ENCODE measurements at places on chromosomes 6 and 20.

DNA sequence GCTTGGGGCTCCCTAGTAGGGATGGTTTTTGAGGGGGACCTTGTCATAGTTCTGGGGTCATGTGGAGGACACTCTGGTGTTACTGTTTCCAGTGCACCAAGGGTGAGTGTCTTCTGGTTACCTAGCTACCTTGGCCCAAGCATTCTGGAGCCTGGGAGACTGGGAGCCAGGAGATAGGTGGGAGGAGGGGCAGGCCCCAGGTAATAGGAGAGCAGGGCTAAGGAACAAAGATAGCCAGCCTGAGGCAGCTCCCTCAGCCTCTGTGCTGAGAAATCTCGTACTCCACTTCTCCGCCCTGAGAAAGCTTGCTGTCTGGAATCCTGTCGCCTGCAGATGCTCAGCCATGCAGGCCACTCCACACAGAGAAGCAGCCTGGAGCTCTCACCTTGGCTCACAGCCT, 8.3 kb upstream of the ENTPD6 start:
- DNase-seq: no peak

DNA sequence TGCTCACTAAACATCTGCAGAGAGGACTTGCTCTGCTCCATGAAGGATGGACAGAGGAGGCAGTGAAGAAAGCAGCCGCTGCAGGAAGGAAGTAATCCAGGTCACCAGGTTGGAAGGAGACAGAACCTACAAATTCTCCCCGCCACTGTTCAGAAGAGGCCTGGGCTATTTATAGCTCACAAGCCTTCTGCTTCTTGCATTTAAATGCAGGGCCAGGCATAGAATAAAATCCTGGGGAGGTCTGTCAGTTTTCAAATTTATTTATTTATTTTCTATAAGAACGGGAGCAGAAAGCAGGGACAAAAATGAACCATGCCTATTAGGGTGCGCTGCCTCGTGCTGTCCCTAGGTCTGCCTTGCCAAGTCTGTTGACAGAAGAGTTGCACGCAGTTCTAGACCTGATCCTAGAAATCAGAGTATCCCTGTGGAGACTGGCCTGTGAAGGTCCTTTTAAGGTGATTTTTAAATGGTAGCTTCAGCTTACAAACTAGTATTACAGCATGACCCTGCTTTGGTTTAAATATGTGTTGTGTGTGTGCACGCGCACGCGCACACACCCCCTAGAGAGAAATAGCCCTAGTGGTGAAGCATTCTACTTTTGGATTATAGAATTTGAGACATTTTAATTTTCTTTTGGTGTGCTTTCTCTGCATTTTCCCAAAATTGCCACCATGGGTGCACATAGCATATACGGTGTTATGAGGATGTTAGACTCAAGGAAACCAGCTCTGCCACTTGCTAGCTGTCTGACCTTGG, 19.5 kb downstream of the RIMS4 start:
- no peak for DNase-seq

- DNase-seq: no peak
These were observed 381 bp downstream of the MAP3K7 start for GRCh38 chr6:90586546-90586835.

DNA sequence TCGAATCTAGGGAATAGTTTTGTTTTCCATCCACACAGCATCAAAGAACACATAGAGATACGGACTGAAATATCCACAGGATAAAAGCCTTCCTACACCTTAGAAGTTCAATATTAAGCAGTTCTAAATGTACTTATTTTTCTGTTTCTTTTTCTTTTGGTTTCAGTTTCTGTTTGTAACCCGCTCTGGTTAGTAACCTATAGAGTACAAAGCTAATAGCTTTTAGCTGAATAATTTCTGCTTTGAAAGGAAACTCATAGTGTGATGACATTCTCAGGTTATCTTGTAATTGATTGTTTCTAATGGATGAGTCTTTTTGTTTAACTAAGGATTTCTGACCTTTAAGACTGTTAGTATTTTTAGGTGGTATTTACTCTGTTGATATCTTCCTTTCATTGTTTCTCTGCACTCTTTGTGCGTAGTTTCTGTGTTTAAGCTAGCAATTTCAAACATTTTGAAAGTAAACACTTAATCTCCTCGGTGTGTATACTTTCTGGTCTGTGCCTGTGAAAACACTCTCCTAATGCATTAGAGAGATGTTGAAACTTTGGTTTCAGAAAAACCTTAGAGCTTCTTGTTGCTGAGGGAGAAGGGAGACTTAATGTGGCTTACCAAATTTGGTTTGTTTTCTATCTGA, 385.5 kb downstream of the HDGFL1 start:
- no peak for DNase-seq

- DNase-seq: no peak
These were observed 62.0 kb downstream of the ATXN1 start for GRCh38 chr6:16698997-16699868.

- no peak for DNase-seq
These were observed 81.9 kb downstream of the LRFN2 start for GRCh38 chr6:40505191-40505810.

GRCh38 chr6:166737261-166737660, 110.2 kb upstream of the RPS6KA2 start:
- DNase-seq: no peak

DNA sequence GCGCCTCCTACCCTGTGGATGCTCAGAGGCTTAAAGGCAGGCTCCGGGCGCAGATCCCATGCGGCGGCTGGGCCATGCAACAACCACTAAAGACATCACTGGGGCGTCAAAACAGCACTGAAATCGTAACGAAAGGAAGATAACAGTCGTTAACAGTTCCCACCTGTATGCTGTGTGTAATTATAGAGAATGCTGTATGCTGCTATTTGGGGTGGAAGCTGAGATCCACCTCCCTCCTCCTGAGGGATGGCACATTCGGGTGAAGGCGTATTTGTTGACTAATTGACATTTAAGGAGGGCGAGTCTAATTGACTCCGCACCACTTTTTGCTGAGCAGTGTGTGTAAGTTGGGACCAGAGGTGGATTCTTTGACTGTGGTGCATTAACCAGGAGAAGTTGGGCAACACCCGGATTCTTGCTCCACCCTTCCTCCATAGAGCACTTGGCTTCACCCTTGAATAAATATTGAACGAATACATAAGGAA, 687 bp downstream of the SLC35A1 start:
- DNase-seq: no peak

DNA sequence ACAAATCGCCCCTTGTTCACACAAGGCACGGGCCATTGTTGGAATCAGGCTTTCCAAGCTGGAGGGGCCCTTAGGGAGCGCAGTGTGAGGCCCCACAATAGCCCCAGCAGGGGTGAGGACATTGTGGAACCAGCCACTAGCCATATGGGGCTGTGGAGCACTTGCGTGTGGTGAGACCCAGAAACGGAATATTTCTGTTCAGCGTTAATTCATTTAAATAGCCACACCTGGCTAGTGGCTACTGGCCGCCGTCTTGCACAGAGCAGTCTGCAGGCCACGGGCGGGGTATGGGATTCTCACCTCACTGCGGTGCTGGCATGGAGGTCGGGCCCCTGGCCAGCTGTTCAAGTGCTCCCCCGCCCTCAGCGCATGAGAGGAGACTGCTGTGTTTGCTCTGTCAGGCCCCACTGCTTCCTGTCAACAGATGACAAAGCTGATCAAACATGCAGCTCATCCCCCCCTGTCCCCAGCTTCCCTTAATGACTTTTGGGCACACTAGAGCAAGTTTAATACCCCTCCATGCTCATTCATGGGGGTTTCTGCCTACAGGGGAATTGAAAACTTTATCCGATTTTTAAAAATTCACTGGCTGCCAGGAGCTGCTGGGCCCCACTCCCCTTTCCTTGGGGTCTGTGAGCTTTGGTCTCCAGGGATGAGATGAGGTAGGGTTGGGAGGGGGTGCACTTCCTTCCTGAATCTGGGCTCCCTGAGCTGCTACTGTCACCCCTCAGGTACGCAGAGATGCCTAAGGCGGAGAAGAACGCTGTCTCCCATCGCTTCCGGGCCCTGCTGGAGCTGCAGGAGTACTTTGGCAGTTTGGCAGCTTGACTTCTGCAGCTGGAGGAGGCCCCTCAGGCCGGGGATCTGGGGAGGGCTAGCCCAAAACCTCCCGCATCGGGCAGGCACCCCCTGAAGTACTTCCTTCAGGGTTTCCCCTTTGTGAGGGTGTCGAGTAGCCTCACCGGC, 13.6 kb downstream of the ITPA start:
- DNase-seq: no peak

DNA sequence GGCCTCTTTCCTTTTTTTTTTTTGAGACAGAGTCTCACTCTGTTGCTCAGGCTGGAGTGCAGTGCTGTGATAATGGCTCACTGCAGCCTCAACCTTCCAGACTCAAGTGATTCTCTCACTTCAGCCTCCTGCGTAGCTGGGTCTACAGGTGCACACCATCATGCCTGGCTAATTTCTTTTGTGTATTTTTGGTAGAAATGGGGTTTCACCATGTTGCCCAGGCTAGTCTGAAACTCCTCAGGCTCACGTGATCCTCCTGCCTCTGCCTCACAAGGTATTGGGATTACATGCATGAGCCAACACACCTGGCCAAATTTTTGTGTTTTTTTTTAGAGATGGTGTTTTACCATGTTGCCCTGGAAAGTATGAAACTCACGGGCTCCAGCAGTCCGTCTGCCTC, 29.3 kb downstream of the SRC start:
- DNase-seq: no peak

- DNase-seq: no peak
These were observed 335.3 kb upstream of the NT5E start for GRCh38 chr6:85114581-85114935.

DNA sequence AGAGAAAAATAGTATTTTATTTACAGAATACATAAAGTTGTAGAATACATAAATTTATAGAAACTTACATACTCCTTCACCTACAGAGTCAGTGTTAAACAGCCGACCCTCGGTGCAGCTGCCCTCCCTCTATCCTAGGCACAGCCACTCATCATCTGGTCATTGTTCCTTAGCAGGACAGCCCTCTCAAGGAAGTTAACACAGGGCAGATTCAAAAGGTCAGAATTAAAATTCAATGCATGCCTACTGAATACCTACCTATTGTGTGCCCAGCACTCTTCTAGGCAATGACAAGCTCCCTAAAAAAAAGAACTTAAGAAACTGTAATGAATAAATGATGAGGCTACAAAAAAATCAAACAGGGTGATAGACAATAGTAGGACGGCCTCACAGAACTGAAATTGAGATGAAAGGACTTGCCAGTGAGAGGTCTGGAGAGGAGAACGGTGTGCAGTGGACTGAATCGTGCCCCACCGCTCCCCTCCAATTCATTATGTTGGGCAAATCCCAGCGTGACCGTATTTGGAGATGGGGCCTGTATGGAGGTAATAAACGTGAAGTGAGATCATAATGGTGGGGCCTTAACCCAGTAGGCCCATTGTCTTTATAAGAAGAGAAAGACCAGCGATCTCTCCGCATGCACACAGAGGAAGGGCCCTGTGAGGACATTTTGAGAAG, 326.0 kb downstream of the PACRG start:
- no peak for DNase-seq

- DNase-seq: no peak
These were observed 3.8 kb downstream of the PREX1 start for GRCh38 chr20:48823960-48824498.

DNA sequence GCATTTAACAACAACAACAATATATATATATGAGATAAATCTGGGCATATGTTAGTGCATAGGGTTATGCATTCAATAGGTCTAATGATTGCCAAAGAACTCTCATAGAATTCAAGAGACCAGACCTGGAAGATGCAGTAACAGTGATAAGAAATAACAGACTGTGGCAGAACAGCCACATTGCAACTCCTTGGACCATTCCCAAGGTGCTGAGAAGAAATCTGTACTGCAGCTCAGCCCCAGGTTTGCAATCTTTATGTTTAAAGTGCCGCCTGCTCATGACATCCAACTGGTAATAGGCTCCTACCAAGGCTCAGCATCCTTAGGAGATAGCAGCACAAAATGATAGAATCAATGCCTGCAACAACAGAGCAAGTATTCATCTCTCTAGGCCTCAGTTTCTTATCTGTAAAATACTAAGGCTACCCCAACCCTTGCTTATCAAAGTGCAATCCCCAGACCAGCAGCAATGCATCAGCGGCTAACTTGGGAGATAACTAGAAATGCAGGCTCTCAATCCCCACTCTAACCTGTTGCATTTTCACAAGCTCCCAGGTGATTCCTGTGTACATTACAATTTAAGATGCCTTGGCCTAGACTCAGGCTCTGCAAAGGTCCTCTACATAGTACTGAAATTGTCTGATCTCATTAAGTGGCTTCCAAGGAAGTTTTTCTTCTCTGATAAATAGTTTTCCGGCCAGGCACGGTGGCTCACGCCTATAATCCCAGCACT, 30.6 kb upstream of the PIM1 start:
- DNase-seq: no peak

DNA sequence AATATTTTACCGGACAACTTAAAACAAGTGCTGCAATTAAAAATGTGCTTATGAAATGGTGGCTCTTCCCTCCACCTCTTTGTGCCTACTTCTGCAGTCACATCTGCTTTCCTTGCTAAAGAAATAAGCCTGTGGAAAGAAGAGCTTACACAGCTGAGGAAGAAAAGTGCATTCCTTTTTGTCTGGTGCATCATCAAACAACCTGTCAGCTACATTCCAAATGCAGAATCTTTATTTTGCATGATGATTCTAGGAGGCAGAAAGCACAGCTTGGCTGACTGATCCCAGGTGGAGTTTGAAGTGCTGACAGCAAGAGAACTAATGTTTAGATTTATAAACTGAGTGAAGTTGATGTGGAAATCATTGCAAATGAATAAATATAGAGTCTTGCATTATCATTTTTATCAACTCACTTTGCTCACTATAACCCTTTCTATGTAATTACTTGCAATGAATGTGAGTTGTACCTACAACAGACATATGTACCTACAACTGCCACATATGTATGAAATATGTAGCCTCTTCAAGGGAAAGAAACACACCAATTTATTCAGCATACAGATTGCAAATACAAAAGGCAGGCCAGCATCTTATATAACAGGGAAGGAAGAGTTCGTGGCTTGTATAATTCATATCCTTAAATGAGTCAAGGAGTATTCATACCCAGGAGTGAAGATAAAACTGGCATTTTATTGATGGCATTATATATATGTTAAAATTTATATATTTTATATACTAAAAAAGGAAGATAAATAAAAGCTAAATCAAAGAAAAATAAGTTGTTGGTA, 223.4 kb upstream of the MCHR2 start:
- DNase-seq: no peak

- DNase-seq: no peak
These were observed 27.9 kb upstream of the ID1 start for GRCh38 chr20:31577194-31577593.

DNA sequence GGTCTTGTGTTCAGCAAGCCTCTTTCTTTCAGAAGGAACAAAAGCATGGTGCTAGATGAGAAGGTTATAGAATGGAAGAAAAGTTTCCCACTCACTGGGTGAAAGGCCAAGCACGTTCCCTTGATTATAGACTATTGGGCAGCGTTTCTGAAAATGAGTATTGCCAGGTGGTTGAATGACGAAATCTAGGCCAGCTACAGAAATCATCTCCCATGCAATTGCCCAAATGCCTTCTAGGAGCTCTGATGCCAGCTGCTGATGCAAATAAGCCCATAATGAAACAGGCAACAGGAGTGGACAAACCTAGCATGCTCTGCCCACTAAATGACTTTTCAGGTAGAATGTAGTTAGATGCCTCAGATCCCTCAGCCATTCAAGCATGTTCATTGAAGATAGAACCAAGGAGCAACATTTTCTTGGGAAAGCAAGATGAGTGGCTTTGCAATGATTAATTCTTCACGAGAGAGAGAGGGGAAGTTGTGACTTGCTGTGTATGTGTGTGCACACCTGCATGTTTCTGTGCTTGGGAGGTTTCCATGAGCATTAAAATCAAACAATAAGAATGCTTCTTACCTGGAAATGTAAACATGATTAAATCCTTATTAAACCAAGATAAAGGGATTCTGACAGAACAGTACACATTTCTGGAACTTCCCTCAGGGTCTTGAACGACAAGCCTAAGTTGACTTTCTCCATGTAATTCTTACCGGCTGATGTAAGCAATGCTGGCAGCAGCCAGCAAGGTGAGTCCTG, 43.6 kb downstream of the ADTRP start:
- no peak for DNase-seq

All from cortex of kidney (tissue), 1 donor.